ENCODE measurements at places on chromosomes 6 and 20.

GRCh38 chr6:151007076-151007475 lies 141.6 kb downstream of the MTHFD1L start:
- DNase-seq = no peak

DNA sequence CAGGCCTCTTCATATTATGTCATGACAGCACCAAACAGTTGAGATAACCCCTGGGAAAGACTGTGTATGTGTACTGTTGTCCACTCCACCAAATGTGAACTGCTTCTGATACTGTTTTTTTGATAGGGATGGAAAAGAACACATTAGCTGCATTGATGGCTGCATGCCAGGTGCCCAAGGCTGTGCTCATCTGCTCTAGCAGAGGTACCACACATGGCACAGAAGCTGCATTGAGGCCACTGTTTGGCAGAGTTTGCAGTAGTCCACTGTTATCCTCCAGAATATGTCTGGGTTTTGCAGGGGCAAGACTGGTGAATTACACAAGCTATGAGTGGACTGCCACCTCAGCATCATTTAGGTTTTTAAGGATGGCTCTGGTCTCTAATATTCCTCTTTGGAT lies 28.2 kb upstream of the ELMO2 start:
- DNase-seq = no peak

DNA sequence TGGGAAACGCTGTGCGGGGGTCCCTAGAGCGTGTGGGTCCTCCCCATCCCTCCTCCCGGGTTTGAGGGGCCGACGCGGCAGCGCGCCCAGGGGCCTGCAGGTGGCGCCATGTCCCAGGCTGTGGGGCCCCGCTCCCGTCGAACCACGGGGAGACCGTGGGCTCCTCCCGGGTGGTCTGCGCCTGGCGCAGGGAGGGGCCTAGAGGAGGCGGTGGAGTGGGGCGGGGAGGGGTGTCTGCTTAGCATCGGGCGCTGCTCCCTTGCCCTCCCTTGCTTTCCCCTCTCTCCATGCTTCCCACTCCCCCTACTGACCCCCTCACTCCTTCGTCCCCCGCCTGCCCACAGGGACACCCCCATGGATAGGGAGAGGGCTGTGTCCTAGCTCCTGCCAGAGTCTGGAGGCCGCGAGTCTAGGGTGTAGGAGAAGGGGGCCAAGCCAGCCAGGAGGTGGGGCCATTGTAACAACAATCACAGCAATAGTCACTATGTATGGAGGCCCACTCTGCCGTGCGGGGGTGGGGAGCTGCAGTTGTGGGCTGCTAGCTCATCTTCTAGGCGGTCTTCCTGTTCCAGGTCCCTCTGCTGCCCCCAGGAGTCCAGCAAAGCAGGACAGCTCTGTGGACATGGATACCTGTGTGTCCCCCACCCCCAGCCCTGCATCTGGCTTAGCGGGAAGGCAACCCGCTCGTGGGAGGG lies 51.7 kb downstream of the CHMP4B start:
- peak; percentile 29 for DNase-seq

DNA sequence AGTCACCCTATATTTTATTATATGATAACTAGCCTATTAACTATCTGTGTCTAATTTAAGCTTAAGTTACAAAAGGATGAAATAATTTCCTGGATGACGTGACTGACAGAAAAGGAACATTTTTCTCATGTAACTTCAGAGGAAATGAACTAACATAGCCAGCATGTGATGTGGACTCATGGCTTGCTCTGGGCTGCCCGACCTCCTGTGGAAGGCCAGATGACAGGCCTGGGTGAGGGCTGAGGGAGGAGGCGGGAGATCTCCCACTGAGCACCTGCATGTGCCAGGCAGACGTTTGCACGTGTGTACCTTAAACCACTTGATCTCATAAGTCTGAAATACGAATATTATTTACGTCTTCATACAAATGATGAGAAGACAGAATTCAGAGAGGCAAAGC lies 321.1 kb downstream of the SYNE1 start:
- DNase-seq = peak; percentile 81

GRCh38 chr6:82385961-82386360 lies 22.3 kb downstream of the TPBG start:
- no peak for DNase-seq

- DNase-seq = no peak
These were observed 218.3 kb downstream of the ALDH8A1 start for GRCh38 chr6:134731615-134732014.

DNA sequence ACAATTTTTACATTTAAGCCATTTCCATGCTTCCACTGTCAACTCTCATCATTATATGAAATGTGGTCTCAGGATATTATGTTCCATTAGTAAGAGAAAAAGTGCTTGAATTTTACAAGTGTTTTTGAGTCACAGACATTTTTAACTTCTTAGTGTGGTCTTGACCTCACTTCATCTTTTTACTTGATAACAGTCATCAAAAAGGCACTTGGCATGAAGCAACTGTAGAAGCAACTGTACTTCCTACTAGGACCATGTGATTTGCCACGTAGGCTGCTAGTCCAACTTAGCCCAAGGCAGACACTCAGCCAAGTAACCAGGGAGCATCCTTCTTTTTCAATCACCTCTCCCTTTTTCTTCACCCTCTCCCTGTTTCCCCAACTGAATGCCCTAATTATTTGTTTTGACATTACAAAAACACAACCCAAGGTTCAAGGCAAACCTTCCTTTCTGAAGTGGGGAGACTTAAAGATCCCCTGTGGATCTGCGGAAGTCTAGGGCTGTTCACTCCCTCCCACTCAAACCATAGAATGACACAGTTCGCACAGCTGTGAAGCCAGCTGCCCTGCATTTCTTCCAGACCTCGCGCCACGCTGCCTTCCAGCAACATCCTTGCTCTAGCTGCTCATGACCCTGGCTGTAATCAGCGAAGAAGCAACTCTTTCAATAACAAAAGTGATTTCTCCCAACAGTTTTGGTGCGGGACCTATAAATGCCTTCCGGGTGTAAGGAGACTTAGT lies 45.0 kb downstream of the PHACTR1 start:
- peak; percentile 6 for DNase-seq
